ENCODE measurements at places on chromosomes 3 and 15.

- DNase-seq = no peak
Observed at GRCh38 chr3:192890347-192891335, 27.0 kb downstream of the MB21D2 start.

DNA sequence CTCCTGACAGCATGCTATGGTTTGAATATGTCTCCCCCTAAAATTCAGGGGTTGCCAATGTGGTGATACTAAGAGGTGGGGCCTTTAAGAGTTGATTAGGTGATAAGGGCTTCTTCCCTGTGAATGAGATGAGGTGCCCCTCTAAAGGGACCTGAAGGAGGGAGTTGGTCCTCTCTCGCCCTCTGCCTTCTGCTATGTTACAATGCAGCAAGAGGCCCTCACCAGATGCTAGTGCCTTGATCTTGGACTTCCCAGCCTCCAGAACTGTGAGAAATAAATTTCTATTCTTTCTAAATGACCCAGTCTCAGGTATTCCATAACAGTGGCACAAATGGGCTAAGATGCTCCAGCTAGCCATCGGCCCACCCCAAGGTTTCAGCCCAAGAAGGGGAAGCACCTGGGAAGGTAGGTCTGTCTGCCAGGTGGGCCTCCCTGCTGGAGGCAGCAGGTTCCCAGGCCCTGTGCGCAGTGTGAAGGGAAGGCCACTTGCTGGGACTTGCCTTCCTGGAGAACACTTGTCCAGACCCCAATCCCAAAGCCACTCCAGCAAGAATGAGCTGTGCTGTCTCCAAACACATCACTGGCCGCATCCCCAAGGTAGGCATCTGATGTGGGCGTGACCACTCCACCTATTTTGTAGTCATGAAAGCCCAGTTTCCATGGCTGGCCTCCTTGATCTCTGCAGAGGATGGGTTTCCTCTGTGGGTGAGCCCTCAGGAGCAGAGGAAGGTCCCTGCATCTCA, 9.0 kb downstream of the TGM4 start:
- DNase-seq = no peak

DNA sequence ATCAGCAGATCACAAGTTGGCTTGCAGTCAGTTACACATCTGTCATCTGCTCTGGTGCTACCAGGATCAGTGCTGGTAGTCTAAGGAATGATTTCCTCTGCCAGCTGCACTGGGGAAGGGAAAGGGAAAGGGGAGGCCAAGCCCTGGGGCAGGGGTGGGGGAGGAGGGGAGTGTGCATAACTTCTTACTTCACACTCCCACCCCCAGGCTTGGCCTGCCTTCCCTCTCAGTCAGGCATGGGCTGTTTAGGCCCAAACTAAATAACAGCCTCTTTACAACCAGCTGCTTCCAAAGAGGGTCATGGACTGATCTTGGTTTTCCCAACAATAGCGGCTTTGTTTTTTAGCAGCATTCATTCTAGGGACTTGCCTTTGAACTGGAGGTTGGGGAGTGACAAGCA, 86.1 kb upstream of the PSMD6 start:
- no peak for DNase-seq

- DNase-seq = no peak
Observed at GRCh38 chr3:138469874-138470273, 35.5 kb downstream of the ESYT3 start.

GRCh38 chr3:25572919-25573385, 91.8 kb downstream of the TOP2B start:
- peak; percentile 45 for DNase-seq
